ENCODE measurements at places on chromosomes 12 and 14.

DNA sequence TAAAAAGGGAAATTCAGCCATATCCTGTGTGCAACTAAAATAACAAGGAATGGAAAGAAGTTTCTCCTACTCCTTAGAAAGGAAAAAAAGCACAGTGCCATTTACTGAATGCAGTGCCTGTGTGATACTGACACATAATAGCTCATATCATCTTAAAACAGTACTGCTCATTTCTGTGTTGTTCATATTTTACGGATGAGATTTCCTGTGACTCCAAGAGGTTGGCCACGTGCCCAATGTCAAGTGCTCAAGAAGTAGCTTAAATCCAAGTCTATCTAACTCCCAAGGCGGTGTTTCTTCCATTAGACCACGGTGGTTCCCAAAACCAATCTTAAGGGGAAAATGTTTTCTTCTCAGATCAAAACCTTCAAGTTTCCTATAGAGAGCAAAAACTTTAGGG lies 20.0 kb downstream of the MAP3K9 start:
- no peak for DNase-seq

DNA sequence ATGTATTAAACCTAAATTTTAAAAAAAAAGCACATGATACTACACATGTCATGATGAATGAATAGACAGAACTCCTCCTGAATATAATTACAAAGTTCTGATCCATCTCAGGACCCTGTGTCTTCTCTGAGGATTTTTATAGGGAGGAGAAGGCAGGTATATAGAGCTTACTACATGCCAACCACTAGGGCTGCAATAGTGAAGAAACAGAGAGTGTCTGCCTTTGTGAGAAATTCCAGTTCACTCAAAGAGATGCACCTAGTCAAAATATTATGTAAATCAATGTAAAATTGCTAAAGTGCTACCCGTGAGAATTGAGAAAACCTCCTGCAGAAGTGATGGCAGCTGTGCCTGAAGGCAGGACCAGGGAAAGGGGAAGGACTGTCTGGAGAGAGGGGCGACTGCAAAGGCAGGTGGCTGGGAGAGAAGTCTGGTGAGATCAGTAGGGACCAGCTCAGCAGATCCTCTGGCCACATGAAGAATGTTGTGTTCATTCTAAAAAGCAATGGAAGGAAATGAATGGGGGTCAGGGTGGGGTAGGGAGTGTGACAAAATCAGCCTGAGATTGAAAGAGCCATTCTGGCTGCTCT lies 15.1 kb downstream of the ABHD4 start:
- DNase-seq: no peak

GRCh38 chr14:61350427-61351270 lies 29.3 kb downstream of the PRKCH start:
- peak; percentile 44 for DNase-seq

GRCh38 chr14:34835312-34835711 lies 39.8 kb downstream of the BAZ1A start:
- DNase-seq: no peak

Measured in CD4-positive, alpha-beta T cell treated with Interleukin-12 subunit alpha and Interleukin-12 subunit beta, for 1 hour (primary cell).